ENCODE measurements at places on chromosomes 7 and 10.

DNA sequence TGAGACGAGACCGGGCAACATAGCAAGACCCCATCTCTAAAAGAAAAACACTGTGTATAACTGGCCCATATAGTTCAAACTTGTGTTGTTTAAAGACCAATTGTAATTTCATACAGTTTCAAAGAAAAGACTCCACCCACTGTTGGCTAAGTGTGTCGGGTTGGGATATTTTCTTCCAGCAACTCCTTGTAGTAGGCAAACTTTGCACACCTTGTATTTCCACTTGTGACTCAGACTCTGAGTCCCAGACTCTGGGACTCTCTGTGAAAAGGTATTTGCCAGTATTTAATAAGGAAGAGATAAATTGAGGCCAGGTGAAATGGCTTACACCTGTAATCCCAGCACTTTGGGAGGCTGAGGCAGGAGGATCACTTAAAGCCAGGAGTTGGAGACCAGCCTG lies 29.3 kb upstream of the RHBDD2 start:
- no peak for DNase-seq

DNA sequence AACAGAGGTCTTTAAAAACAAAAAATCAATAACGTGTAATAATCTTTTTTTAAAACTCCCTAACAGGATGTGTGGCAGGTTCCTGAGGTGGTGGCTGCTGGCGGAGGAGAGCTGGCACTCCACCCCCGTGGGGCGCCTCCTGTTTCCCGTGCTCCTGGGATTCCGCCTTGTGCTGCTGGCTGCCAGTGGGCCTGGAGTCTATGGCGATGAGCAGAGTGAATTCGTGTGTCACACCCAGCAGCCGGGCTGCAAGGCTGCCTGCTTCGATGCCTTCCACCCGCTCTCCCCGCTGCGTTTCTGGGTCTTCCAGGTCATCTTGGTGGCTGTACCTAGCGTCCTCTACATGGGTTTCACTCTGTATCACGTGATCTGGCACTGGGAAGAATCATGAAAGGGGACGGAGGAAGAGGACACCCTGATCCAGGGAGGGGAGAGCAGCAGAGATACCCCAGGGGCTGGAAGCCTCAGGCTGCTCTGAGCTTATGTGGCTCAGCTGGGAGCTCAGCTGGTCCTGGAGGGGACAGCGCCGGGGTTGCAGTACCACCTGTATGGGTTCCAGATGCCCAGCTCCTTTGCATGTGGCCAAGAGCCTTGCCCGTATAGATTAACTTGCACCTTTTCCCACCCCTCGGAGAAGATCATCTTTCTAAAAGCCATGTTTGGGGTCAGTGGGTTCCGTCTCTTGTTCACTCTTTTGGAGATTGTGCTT lies 16.7 kb upstream of the AZGP1 start:
- DNase-seq = no peak

DNA sequence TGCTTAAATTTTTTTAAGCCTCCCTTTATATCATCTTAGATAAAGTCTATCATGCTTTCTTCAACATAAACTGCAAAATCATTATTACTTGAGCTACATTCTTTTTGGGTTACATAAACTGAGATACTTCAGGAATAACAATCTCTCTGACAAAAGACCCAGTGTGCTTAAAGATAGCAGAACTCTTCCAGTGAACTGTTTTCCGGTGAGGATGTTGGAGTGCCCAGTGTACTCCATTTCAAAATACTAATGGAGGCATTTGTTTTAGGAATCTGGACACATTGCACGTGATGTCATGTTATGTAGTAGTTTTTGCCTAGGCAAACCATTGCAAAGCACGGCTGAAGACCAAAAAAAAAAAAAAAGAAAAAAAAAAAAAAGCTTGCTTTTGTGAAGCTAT lies 388.2 kb upstream of the CELF2 start:
- no peak for DNase-seq

GRCh38 chr7:28956608-28957063 lies 1.5 kb downstream of the TRIL start:
- peak; percentile 53 for DNase-seq

DNA sequence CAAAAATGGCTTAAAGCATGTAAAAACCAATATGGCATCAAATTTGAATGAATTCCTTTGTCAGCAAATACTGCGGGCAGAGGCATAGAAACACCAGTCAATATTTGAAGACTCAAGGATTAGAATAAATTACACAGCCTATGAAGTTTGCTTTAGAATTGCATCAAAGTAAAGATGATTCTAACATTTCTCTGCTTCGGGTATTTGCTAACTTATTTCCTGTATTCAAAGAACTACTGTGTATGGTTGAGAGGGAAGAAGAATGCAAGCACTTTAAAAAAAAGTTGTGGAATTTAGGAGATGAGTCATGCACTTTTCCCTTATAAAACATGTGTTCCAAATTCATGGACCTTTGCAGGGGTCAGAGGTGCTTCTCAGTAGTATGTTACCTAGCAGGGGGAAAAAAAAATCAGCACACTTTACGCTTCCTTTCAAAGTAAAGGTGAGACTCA lies 90.1 kb downstream of the PIP4K2A start:
- no peak for DNase-seq

- DNase-seq = no peak
These were observed at the start of gene NANOS1 for GRCh38 chr10:119029613-119030420. Gene NANOS1 (plus strand): TSS chr10:119029714. CDS start chr10:119029802, 88 bp downstream.

DNA sequence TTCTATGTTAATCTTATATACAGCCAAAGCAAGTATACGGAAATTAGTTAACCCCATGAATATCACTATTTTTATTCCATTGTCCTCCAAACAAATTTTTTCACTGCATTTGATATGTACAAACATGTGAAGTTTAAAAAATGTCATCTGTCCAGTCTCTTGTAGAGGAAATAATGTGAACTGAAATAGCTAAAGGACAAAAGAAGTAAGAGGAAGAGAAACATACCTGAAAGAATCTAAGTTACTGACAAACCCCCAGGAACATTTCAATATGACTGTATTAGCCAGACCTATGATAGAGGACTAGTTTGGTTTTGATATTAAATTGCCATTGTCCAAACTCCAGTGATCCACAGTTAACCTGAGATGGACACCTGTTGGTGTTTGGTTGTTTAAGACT lies 80.6 kb downstream of the NRCAM start:
- no peak for DNase-seq

GRCh38 chr10:13614530-13615332 lies 28.0 kb downstream of the PRPF18 start:
- DNase-seq = no peak

- DNase-seq = no peak
These were observed 124.8 kb downstream of the TSPAN12 start for GRCh38 chr7:120733143-120733542.

DNA sequence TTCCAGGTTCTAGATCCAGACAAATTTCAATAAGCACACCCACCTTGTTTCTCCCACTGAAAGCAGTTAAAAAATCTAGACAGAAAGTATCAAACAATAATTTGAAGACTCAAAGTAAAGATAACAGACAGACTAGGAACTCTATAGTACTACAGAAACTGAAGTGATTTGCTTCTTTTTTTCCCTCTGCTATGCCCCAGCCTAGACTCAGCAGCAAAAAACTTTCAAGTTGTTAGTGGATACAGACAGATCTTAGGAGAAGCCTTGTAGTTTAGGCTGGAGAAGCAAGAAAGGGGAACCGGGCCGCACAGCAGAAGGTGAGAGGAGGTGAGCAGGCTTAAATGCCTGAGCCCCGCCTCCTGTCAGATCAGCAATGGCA lies 65.1 kb downstream of the IGF2BP3 start:
- no peak for DNase-seq

- DNase-seq = no peak
These were observed 110.5 kb downstream of the ITGA8 start for GRCh38 chr10:15609246-15609645.

GRCh38 chr7:112405286-112405685 lies 45.0 kb upstream of the IFRD1 start:
- no peak for DNase-seq

- DNase-seq = no peak
These were observed 786.3 kb downstream of the SORCS1 start for GRCh38 chr10:106378251-106378650.

GRCh38 chr10:99700649-99701048 lies 31.3 kb downstream of the COX15 start:
- no peak for DNase-seq

DNA sequence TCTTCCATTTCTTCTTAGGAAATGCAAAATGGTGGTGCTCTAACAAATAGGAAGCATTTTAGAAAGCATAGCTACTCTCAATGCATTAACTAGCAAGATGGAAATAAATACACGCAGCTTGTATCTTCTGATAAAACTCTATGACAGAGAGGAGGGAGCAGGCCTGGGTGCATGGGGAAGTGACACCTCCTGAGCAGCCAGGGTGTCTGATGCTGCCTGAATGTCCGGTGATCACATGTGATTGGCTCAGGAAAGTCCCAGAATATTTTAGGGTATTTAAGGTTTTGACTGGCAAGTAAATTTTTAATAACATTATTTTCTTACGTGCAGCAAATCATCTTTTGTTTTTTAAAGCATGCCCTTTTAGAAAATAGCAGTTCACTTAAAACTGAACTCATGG lies 261.0 kb upstream of the KLF6 start:
- DNase-seq = no peak

DNA sequence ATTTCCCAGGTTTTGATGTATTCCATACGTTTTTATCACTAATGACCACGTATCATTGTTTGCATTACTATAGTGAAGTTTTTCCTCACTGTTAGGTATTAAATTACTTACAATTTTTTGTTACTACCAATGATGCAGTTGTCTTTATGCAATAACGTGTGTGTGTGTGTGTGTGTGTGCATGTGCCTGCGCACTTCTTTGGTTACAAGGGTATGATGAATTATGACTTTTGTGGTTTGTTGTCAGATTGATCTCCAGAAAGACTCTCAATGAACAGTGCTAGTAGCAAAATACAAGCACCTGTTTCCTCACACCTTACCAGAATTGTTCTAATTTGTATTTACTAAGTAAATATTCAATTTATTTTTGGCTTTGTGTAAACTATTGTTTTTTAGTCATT lies 51.5 kb downstream of the MCMBP start:
- DNase-seq = no peak

DNA sequence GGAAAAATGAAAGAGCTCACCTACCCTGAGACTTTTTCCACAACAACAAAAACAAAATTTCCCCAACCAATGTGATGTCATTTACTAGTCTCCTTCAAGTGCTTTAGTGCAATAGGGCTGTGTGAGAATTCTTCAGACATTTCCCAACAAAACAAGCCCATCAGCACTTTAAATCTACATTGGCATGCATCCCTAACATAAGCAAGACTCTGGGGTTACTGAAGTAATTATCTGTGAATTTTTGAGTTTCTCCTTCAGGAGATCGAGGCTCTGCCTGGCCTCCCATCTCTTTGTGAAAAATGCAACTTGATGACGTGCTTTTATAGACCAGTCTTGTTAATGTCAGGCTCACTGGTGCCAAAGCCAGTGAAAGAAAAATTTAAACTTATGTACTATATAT lies 255.6 kb downstream of the GFRA1 start:
- DNase-seq = no peak

- DNase-seq = no peak
These were observed 135.4 kb upstream of the PHF14 start for GRCh38 chr7:10838228-10838627.

- no peak for DNase-seq
These were observed 401 bp downstream of the LRRC27 start for GRCh38 chr10:132332433-132332754.

GRCh38 chr10:25666276-25666675 lies 267.8 kb upstream of the MYO3A start:
- DNase-seq = no peak

DNA sequence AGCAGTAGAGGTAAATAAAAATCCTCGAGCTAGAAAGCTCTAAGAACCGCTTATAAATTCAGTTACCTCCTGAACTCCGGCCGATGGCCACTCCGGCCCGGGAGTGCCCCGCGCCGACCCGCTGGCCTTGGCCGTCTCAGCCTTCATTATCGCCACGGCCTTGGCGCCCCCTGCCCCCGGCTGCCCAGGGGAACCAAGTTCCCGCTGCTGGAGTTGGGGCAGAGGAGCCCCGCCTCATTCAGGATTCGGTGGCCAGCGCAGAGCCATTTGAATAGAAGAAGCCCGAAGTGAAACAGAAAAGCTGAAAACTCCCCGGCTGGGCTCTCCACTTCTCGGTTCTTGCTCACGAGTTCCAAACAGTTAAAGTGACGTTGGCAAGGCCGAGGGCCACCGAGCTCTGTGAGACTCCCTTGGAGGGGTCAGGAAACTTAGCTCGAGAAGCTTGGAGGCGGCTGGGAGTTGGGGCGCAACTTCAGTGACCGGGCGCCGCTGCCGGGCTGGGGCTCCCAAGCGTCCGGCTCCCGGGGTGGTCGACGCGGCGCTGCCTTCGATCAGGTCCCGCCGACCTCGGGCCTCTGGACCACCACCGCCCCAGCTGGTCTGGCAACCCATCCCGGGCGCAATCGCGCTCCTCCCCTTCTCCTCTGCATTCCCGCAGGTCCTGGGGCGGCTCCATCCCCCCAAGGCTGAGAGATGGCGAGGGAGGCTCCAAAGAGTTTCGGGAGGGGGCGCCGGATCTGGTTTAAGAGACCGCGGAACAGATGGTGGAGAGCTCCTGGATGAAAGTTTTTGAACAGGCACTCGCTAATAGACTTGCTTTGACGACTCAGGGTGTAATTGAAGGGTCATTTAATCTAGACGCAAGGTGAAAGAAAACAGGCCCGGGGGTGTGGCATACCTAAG lies 5.8 kb upstream of the FEZF1 start:
- no peak for DNase-seq

DNA sequence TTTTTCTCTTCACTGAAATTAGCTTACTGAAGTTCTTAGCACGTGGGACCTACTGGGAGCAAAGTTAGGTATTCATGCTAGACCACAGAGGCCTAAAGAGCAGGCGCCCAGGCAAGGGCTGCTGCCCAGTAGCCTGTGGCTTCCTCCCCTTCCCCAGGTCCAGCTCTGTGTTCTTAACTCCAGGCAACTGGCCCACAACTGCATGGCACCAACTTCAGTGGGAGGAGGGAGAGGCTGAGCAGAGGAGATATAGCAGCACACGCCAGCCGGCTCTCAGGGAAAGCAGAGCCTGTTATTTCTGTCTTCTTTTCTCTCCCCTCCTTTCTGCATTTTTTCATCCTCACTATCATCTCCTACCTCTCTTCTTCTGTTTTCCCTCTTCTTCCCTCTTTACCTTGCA lies 67.4 kb downstream of the PCGF5 start:
- DNase-seq = no peak

DNA sequence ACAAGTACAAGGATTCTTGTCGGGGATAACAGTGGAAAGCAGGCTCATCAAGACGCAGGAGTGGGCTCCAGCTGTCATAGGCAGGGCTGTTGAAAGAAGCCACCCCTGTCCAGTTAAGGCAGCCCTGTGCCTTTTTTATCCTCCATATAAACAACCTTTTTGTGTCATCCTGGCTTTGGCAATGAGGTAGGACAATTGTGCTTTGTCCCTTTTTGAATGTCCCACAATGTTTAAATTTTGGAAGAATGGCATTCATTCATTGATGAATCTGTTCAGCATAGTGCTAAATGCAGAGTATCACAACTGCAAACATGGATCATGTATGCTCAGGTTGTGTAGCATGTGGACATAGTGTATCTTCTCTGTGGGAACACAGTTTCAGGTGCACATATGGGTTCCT lies 66.7 kb downstream of the UBE3C start:
- no peak for DNase-seq

GRCh38 chr7:139681463-139681755 lies 96.4 kb downstream of the HIPK2 start:
- no peak for DNase-seq

Measured in NCI-H1092 (cell line).